ENCODE measurements at places on chromosomes 3 and 15.

DNA sequence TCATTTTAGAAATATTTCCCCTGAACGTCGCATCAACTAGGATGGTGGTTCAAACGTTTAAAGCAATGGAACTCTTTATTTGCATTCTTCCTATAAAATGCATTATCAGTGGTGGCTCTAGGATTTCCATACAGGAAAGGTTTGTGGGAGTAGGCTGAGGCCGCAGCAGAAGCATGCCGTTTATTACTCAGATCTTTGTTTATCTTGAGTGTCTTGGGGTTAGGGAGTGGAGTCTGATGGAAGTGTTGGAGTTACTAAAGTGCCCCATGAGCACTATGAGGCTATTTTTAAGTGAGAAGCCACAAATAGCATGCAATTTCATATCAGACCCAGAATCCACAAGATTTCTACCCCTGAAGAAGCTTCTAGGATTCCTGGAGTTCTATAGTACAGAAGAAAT, 26.2 kb downstream of the ATOSA start:
- peak; percentile 28 for DNase-seq

DNA sequence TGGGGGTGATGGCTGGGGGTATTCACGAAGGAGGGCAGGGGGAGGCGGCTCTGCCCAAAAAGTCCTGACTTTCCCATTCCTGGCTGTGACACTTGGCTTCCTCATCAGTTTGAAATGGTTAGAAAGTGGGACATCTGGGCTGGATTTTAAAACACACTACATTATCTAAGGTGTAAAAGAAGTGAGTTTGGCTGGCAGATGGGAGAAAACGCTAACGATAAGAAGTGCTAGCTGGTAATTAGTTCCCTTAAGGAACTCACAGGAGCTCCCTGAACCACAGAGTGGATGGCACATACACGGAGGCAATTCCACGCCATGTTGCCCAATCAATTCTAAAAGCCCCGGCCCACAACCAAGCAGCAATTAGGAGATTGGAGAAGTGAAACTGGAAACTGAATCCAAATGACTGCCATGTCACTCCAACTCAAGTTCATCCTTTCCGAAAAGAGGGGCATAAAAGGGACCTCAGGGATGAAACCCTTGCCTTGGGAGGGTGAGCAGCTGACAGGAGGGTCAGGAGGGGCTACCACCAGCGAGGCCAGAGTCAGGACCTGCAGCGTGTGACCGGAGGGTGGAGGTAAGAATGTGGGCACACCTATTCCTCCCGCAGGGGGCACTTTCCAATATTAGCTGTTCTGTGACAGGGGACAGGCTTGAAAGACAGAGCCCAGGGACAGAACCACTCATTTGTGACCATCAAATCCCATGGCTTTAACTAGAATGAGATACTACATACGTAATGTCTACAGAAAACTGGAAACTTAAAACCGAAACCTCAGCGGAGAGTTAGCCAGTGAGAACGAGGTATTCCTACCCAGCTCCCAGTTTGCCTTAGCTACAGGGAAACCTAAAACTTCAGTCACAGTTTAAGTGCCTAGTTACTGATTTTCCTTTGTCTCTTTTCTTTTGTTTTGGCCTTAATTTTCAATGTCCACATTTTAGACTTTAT, 95.3 kb upstream of the OXTR start:
- no peak for DNase-seq

DNA sequence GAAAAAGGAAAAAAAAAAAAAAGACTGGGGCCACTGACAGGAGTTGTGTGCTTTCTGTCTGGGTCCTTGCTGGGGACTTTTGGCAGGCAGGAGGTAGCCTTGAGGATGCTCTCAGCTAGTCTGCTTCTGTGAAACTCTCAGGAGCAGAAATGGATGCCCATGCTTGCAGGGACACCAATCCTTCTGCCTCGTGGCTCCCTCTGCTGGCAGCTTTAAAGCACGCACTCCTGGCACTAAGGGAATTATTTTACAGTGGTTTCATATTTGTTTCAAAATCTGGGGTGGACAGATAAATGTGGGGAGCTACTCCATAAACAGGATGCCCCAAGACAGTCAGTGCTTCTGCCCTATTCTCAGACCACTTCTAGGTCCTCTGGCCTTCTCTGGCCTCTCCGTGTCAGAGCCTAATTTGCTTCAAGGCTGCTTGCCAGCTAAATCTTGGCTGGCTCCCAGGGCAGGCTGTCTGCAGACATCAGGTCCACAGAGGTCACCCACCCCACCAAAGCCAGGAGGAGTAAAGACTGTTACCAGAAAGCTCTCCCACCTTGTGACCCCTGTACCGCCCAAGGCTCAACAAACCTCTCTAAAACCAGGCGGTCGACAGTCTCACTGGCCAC, 17.1 kb downstream of the TRAIP start:
- peak; percentile 62 for DNase-seq

DNA sequence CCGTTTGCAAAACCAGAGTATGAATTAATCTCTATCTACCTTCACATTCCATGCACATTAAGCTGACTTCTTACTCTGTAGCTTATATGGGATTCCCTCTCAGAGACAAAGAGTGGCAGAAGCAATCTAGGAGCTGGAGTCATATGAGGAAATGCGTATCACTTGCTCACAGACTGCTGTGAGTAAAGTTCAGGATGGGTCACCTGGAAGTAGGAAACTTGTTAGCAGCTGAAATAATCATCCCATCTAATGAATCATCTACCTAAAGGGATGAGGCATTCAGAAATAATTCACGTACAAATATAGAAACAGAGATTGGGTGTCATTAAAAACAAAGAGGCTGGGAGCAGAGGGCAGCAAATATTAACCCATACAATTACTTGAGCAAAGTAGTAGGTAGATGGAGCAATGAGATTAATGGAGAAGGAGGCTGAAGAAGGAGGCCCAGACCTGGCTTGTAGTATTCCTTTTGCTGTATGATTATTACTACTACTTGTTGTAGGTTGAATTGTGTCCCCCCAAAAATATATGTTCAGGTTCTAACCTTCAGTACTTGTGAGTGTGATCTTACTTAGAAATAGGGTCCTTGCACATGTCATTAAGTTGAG, 866.3 kb downstream of the ROBO2 start:
- no peak for DNase-seq

DNA sequence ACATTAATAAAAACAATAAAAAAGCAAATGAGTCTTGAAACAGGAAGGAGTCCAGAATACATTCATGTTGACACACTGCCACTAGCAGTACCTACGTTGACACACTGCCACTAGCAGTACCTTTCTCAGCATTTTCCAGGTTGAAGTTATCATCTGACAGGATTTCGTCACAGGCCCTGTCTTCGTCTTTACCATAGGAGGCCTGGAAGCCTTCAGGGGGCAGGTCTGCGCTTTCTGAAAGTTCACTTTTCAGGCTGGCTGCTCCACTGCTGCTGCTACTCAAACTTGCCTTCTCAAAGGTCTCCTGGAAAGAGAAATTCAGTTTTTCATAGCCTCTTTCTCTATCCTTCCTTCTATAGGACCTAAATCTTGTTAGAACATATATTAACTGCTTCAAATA, 194.7 kb downstream of the NEK10 start:
- no peak for DNase-seq

DNA sequence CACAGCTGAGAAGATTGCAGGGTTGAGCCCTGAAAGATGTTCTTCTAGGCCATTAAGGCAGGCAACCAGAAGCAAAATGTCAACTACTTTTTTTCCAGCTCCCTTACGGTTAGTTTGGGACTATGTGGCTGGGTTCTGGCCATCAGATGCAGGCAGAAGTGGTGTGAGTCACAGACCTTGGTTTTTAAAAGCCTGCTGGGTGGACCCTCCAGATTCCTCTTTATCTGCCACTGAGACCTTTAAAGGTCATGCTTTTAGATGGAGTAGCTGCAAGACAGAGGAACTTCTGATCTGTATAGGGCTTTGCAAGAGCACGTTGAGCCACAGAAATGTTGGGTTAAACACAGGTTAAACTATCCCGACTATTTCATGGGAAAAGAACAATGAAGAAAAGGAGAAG, 102.9 kb downstream of the CHST2 start:
- DNase-seq = no peak

- peak; percentile 75 for DNase-seq
Measured at GRCh38 chr15:41043276-41043951, 72.7 kb downstream of the INO80 start.

DNA sequence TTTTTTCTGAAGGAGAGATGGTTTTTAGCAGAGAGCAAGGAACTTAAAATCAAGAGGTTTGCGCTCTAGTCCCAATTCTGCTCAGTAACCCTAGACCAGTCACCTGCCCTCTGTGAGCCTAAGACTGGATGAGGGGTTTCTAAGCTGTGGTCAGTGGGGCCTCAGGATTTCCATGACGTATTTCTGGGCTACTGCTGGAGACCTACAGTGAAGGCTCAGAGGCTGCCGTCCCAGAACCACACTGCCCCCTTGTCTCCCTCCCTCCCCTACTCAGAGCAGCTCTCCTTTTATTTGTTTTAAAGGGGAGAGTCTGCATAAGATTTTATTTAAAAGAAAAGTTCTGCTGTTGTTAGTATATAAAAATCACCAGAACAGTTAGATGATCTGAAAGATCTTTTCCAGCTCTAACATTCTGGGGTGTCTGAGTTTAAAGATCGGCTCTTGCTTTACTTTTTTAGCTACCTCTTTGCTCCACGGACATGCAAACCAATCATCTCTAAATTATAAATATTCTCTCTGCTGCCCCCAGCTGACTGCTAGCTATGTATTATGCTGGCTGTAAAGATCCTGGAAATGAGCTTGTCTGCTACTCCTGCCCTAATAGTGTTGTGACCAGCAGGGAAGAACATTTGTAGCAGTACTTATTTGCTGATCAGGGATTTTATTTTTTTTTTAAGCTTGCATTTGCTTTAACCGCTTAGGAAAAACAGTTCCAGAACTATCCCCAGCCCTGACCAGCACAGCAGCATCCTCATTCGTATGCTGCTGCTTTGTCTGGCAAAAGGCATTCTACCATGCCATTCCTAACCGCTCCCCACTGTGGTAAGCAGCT, 28.6 kb upstream of the NDUFB4 start:
- no peak for DNase-seq

DNA sequence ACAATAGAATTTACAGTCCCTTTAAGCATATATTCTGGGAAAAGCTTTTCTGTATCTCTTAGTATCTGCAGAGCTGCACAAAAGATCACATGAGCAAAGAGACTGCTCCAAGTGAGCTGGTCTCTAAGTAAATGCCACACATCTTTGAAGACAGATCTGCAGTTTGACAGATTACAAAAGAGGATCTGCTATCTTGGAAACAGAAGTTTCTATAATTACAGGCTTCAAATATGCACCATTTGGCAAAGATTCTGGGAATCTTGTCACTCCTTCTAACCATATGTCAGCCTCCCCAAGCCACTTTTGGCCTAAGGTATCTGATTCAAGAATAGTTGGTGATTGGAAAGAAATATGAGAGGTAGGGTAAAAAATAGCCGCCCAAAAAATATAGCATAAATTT, 9.6 kb upstream of the CFAP44 start:
- no peak for DNase-seq

DNA sequence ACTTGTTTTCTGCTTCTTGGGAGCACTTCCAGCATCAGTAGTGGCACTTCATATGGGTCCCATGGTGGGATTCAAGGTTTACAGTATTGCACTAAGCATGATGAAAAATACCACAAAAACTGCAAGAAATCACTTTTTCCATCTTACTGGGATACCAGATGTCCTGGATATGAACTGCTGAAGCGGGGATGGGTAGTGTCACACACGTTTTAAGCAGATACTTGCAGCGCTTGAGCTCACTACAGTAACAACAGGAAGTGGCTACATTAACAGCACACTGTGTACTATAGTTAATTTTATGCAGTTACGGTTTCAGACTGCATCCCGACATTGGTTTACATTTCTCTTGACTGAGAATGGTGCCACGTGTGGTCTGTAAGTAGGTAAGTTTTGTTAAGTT, 3.5 kb upstream of the ISG20 start:
- no peak for DNase-seq

- peak; percentile 15 for DNase-seq
Measured at GRCh38 chr3:63228677-63229076, 49.4 kb upstream of the SYNPR start.

- DNase-seq = no peak
Measured at GRCh38 chr3:27978440-27978839, 256.3 kb upstream of the EOMES start.

DNA sequence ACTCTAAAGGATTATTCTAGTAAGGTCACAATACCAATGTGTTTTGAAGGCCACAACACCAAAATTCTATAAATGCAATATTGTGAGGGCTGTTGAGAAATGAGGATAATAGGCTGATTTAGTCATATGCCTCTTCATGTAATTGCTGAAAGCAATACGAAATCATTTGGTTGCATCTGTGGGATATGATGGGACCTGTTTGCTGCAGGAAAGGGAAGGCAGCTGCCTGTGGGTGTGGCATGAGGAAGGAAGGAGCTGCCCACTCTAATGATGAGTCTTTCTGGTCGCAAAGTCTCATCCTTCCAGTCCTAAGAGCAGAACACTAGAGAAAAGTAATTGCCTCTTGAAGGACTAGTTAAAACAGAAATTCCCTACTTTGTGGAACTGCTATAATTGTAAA, 245.3 kb upstream of the ZPLD1 start:
- DNase-seq = no peak

DNA sequence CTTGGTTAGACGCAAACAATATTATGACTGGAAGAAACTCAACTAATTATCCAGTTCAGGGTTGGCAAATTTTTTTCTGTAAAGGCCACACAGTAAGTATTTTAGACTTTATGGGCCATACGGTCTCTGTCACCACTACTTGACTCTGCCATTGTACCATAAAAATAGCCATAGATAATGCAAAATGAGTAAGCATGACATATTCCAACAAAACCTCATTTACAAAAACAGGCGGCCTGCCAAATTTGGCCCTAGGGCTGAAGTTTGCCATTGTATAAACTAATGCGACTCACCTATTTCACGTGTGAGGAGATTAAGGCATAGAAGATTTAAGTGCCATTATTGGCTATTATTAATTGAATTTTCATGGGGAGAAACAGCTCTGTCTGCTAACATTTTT, 116.8 kb upstream of the CNTN6 start:
- no peak for DNase-seq

- no peak for DNase-seq
Measured at GRCh38 chr3:69715204-69715603, 24.1 kb upstream of the MITF start.

DNA sequence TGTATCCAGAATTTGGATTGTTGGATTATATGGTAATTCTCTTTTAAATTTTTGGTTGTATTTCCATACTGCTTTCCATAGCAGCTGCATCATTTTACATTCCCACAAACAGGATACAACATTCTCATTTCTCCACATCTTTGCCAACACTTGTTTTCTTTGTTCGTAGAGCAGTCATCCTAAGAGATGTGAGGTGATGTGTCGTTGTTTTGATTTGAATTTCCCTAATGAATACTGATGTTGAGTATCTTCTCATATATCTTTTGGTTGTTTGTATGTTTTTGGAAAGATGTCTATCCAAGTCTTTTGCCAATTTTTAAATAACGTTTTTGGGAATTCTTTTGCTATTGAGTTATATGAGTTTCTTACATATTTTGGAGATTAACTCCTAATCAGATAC, 93.6 kb downstream of the GMNC start:
- DNase-seq = no peak

DNA sequence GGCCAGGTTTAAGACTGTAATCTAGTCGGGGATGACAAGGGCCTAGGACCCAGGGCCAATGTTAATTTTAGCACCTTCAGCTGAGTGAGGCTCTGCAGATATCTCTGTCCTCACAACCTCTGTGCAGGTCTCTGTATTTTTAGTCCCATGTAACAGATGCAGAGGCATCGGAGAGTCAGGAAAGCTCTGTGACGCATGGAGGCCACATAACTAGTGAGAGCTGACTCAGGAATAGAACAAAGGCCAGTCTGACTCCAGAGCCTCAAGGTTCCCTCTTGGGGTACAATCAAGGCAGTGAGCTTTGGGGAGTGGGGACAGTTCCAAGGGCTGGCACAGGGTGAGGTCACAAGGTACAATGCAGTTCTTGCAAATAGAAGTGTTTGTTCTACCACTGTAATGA, 31.0 kb downstream of the FSTL1 start:
- no peak for DNase-seq
